ENCODE measurements at places on chromosomes 1 and 21.

DNA sequence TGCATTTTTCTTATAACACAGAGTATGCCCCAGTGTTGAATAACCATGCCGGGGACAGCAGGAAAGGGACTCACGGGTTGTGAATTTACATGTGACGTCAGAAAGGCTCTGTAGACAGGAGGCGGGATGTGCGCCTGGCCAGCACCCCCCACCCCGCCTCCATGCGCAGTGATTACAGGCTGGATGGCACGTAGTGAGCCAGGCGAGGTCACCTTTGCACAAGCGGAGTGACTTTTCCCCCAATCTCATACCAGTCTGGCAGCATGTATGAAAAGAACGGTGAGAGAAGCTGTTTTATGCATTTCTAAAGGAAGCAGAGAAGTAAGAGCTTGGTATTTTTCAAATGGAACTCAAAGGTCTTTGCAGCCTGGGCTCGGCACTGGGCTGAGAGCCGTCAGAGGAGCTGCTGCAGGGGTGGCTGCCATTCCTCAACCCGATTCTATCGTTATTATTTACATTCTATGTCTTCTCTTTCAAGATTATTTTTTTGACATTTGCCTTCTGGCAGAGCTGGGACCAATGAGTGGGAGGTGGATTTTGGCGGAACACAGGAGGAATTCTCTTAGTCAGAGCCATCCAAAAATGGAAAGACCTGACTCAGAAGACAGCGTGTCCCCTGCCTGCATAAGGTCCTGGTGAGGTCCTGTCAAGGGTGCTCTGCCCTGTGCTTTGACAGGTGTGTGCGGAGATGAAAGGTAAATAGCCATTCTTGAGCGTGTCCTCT is 115.6 kb upstream of the SLC45A1 start:
- DNase-seq, result no peak

DNA sequence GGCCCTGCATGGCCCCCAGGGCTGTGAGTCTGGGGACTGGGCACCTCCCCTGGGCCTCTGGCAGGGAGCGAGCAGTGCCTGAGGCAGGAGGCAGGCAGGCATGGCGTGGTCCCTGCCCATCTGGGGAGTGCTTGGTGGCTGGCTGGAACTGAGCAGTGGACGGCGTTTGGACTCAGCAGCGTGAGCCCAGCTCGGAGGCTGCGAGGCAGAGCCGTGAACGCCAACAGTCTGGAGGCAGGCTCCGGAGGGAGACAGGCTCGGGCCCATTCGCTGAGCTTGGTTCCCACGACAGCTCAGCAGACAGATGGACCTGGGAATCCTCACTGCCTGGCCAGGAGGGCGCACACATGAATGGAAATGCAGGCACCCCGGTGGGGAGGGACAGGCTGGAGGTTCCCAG is 160.7 kb upstream of the POU3F1 start:
- DNase-seq, result no peak

- no peak for DNase-seq
Measured at GRCh38 chr1:156740237-156740740, 599 bp downstream of the MRPL24 start.

DNA sequence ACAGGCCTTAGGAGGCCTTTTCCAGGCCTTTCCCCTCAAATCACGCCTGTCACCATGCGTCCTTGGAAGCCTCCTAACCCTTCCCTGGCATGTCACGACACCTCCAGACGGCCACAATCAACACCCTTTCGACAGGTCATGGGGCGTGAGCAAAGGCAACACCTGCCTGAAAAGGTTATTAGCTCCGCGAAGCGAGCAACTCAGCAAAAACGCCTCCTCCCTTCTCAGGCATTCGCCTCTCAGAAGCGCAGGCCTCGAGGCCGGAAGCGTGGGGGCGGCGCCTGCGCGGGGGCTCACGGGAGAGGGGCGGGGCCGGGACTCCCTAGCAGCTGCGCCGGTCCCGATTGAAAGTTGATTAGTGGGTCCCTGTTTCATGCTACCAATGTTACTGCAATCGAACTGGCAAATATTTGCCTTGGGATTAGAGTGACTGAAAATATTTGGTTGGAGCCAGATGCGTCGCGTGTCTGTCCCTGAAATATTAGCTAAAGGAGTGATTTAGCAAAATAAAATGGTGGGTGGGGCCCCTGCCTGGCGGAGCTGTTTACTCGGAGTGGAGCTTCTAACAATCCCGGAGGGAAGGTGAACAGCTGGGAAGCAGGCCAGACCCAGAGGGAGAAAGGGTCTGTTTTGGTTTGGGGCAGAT is 44.9 kb downstream of the GFI1 start:
- DNase-seq, result no peak
